ENCODE measurements at places on chromosomes 7 and 10.

- DNase-seq = no peak
- H3K4me1 ChIP-seq = no peaks in the 10 kb centered on the region
- H3K27me3 ChIP-seq = peaks cover 32% of the 10 kb centered on the region
- H3K36me3 ChIP-seq = no peaks in the 10 kb centered on the region
- no peak overlapping the region for H3K4me3 ChIP-seq
- H3K27ac ChIP-seq = no peak overlapping the region
Measured at GRCh38 chr7:37452346-37452745, 3.7 kb upstream of the ELMO1 start.

GRCh38 chr7:134778941-134779740 is at the start of gene CALD1:
TSS of gene CALD1 (plus strand) at chr7:134779634. CDS start at chr7:134867734, 88,100 bp downstream.
- H3K36me3 ChIP-seq = peaks cover 26% of the 10 kb centered on the region
- H3K4me3 ChIP-seq = peak within 1 kb of the TSS; percentile 60
- peak; percentile 97 for DNase-seq
- peaks cover 22% of the 10 kb centered on the region for H3K4me1 ChIP-seq

DNA sequence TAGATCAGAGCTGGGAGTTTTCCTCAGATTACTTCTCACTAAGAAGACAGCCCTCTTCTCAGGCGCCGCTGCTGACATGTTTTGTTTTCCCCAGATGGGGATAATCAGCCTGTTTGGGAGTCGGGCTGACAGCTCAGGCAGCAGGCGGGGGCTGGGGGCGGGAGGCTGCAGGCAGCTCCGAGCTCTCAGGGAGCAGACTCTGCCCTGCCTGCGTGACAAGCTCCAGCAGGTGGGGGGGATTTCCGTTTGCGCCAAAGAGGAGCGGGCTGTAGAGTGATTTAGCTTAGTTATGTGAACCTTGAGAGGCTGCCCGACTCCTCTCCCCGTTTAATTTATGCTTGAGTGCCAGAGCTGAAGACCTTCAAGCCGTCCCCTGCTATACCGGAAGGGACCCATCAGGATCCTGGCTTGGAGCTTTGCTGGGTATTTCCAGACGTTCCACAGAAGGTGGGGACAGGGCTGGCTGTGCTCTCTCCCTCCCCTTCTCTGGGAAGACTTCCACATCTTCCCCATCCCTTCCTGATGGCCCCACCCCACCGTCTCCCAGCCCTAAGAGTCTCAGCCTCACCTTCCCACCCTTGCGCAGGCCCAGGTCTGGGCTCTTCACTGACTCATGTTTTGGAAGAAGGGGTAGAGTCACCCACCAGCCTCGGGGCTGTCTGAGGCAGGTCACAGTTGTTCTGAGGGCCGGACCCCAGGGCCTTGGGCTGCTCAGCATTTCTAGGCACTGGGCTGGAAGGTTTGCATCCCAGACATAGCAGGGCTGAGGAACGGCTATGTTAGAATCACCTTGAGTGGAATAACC is 24.7 kb upstream of the ADCYAP1R1 start:
- H3K27ac ChIP-seq = no peak overlapping the region
- H3K36me3 ChIP-seq = no peaks in the 10 kb centered on the region
- H3K4me3 ChIP-seq = no peak overlapping the region
- DNase-seq = no peak
- no peaks in the 10 kb centered on the region for H3K4me1 ChIP-seq
- H3K27me3 ChIP-seq = no peaks in the 10 kb centered on the region

GRCh38 chr10:58316874-58317273 is 17.9 kb upstream of the UBE2D1 start:
- no peak overlapping the region for H3K4me3 ChIP-seq
- H3K4me1 ChIP-seq = no peaks in the 10 kb centered on the region
- H3K36me3 ChIP-seq = no peaks in the 10 kb centered on the region

DNA sequence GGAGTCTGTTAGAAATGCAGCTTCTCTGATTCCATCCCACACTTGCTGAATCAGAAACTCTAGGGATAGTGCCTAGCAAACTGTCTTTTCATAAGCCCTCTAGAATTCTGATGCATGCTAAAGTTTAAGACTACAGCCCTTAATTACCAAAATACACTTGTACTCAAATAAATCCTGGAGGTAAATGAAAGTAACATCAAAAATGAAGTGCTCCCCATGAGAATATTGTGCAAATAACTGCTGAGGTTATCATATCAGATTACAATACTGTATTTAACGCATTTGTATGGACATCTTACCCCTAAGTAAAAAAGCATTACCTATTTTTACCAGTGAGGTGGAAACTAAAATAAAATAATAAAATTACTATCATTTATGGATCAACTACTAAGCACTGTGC is 104.7 kb downstream of the CHCHD3 start:
- H3K27ac ChIP-seq = no peak overlapping the region
- H3K36me3 ChIP-seq = peaks cover 7% of the 10 kb centered on the region
- no peaks in the 10 kb centered on the region for H3K27me3 ChIP-seq
- no peak overlapping the region for H3K4me3 ChIP-seq
- H3K4me1 ChIP-seq = no peaks in the 10 kb centered on the region

Data from RWPE2 (cell line).